Nephron progenitor cell (in vitro differentiated cells): ENCODE measurements at places on chromosomes 2 and 18.

GRCh38 chr2:6860296-6860695 is 5.4 kb downstream of the CMPK2 start:
- DNase-seq: no peak

- DNase-seq: no peak
Observed at GRCh38 chr2:192190474-192190873, 4.3 kb downstream of the TMEFF2 start.

GRCh38 chr2:109685453-109685852 is 71.3 kb downstream of the SOWAHC start:
- no peak for DNase-seq

GRCh38 chr2:237729681-237730475 is 68.7 kb upstream of the RBM44 start:
- DNase-seq: no peak

- DNase-seq: no peak
Observed at GRCh38 chr2:172423160-172423559, 4.2 kb upstream of the ITGA6 start.

GRCh38 chr2:233100192-233100998 is 40.3 kb downstream of the INPP5D start:
- DNase-seq: no peak

DNA sequence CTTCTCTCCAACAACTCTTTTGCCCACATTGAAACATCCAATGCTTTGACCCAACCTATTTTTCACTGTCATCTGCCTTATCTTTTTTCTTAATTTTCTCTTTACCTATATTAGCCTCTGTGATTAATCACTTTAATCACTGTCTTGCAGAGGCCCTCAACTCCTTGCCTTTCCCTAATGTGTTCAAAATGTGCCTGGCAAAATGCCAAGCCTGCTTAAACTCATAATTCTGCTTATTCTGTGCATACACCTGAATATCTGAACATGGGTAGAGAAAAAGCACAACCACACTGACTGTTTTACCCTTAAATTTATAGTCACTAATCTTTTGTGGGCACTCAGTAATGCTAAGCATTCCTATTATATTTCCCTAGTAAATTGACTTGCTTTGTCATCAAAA is 63.0 kb upstream of the GALNT13 start:
- DNase-seq: no peak
